Neural crest cell (in vitro differentiated cells): ENCODE measurements at places on chromosomes 11 and 22.

DNA sequence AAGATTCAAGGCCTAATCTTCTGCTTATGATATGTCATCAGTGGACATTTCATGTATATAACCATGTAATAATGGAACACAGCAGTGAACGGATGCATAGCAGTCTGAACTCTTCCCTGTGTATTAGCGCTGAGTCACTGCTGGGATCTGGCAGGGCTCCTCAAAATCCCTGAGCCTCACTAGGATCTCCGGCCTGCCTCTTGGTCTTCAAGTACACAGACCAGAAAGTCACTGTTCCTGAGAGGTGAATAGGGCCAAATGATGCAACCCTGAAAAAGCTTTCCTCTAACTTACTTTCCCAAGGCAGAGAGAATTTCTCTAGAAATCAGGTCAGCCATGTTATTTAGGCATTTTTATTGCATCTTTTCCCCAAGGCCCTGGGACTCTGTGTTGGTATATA is 35.0 kb downstream of the POU2AF1 start:
- no peak for DNase-seq

DNA sequence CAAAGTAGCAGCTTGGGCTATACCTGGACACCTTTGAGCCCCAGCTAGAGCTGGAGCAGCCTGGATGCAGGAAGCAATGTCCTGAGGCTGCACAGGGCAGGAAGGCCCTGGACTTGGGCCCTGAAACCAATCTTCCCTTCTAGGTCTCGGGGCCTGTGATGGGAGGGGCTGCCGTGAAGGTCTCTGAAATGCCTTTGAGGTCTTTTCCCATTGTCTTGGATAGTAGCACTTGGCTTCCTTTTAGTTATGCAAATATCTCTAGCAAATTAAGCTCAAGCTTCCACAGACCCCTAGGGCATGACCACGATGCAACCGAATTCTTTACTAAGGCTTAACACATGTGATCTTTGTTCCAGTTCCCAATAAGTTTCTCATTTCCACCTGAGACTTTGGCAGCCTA is 40.0 kb downstream of the LINC01488 start:
- no peak for DNase-seq

DNA sequence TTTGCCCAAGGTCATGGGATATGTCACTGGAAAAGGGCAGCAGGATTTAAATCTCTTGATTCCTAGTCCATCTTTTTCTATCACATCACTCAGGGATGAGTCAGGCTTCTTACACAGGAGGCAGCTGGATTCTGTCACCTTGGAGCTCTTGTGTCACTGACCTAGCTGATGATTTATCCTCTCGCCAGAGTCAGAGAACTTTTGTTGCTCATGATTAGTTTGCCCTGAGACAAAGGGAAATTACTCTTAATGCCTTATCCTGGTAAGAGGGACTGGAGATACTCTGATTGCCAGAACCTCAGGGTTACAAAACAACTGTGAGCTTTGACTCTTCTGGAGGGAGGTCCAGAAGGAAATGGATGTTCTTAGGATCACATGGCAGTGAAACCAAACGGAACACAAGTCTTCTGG is 10.1 kb downstream of the COA4 start:
- DNase-seq = no peak

- no peak for DNase-seq
Measured at GRCh38 chr11:35812828-35813227, 131.0 kb upstream of the LDLRAD3 start.
